CD4-positive, alpha-beta memory T cell (primary cell): ENCODE measurements at places on chromosomes 11 and 22. TPM values are rescaled to one million over a fixed set of nuclear protein-coding genes. Genes with fewer than 3 reads are reported as not detected.

Gene OR2AG1
- total RNA-seq: not detected

Gene OR51B4
- not detected for total RNA-seq

Gene APOA5
- total RNA-seq: not detected

Gene OPCML
- not detected for total RNA-seq

Gene OR8D1
- not detected for total RNA-seq

Gene CHRM1
- not detected for total RNA-seq

Gene MADD
- total RNA-seq: 118 TPM

Gene POU2F3
- total RNA-seq: not detected

Gene MPPED2
- not detected for total RNA-seq

Gene SNX32
- 0.64 TPM for total RNA-seq

Gene RCOR2
- not detected for total RNA-seq

Gene KRTAP5-11
- not detected for total RNA-seq

Gene DGCR6
- total RNA-seq: 4.8 TPM

Gene CABP7
- not detected for total RNA-seq

Gene CCDC87
- total RNA-seq: not detected

Gene BACE1
- 2.7 TPM for total RNA-seq
